Stimulated activated CD8-positive, alpha-beta memory T cell treated with anti-CD3 and anti-CD28 coated beads, Interleukin-7, amount 100 ng/mL, for 1 hour (primary cell): ENCODE measurements at places on chromosomes 3 and 15.

GRCh38 chr3:159265705-159266104, 463.9 kb downstream of the MFSD1 start:
- no peak for DNase-seq

DNA sequence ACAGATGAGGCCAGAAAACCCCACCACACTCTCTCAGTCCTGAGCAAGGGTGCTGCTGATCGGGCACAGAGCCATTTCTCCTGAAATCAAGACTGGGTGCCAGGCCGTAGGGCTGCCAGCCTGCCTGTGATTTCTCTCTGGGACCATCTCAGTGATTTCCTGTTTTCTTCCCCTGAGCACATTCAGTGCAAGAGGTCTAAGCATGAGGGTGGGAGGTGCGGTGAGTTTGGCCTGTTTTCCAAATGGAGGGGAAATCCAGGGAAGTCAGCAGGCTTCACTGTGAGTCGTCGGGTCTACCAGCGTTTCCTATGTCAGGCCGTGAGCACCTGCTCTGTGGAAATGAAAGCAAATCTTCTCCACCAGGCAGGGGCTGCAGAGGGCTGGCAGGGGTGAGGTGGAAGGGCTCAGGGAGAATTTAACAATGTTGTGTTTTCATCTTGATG, 82.3 kb downstream of the ST6GAL1 start:
- DNase-seq, result no peak

DNA sequence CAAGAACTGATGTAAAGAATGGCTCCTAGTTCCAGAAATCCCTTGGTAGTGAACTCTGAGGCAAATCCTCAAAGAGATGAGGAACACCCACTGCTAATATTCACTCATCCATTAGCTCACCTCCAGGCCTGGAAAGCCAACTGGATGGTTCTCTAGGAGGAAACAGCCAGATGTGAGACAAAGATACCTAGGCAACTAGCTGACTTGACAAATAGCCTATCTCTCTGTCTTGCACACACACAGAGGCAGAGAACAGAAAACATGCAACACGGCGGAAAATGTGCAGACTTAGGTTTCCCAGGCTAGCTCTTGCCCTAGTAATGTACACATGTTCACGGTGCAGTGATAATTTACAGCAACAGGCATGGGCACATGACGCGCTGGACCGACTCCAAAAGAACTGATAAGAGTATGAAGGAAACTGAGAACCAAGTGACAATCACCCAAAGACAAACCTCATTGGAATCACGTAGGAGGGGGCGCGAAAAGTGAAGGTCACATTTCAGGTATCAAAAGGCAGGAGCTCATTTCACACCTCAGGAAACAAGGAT, 318.1 kb downstream of the FOXP1 start:
- DNase-seq, result no peak

- no peak for DNase-seq
Observed at GRCh38 chr15:95522533-95522932, 808.0 kb upstream of the NR2F2 start.

GRCh38 chr3:38524141-38524739, 28.1 kb downstream of the EXOG start:
- DNase-seq, result no peak

DNA sequence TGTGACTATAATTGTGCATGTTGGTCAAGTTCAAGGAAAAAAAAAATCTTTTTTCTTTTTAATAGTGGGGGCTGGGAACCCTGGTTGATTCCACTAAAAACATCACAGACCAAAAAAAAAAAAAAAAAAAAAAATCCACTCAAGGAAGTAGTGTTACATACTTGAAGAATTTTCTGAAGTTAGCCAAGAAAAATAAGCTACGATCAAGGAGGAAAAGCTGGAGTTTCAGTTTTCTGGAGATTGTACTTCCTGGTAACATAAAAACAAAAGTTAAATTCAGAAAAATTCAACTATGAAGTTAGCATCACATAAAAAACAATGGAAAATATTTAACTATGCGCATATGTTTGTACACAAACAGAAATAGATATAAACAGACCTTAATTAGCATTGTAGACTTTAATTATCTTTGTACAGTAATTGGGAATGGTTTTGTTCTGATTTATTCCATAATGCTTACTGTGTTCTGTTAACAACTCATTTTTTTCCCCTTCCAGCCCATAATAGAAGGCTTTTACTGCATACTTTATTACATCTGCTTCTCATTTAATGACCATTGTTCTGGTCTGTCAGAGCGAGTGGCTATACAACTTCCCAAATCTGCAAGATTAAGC, 194.3 kb downstream of the RORA start:
- no peak for DNase-seq

DNA sequence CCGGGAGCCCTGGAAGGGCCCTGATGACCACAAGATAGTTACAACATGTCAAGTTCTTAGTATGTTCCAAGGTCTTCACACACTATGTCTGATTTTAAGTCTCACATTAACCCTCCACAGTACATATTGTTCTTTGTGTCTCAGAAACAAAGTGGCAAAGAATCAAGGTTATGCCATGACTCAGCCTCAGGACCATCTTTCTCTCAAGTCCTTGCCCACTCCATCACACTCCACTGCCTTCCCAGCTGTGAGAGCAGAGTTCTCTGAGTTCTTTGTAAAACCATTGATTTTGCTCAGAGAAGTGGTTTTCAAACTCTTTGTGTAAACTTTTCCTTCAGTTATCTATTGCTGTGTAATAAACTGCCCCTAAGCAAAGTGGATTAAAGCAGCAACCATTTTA, 67.9 kb upstream of the C3orf80 start:
- no peak for DNase-seq

DNA sequence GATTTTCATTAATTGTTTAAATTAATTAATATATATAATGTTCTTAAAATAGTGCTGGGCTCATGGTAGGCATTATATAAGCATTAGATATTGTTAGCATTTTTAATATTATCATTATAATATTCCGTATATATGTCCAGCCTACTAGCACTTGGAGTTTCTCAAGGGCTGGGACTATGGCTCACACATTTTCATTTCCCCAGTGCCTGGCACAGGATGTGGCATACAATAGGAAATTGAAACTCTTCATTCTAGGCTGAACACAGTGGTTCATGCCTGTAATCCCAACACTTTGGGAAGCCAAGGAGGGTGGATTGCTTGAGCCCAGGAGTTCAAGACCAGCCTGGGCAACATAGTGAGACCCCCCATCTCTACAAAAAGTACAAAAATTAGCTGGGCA, 170.4 kb downstream of the RSL24D1 start:
- no peak for DNase-seq

- no peak for DNase-seq
Observed at GRCh38 chr3:49279376-49279775, 2.3 kb upstream of the C3orf62 start.

DNA sequence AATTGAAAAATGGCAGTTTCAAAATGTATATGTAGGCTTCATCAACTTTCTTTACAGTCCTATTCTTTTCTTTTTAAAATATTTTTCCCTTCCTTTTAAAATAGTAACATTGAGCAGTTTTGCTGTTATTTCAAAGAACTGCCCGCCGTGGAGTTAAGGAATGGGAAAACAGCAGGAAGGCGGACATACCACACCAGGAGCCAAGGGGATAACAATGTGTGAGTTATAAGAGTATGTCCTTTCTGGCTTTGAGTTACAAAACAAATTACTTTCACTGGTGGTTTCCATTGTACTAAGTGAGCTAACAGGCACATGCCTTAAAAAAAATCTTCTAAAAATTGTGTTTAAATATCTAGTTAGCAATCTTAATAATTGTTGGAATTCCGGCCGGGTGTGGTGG, 37.4 kb upstream of the FBXL22 start:
- DNase-seq, result no peak

DNA sequence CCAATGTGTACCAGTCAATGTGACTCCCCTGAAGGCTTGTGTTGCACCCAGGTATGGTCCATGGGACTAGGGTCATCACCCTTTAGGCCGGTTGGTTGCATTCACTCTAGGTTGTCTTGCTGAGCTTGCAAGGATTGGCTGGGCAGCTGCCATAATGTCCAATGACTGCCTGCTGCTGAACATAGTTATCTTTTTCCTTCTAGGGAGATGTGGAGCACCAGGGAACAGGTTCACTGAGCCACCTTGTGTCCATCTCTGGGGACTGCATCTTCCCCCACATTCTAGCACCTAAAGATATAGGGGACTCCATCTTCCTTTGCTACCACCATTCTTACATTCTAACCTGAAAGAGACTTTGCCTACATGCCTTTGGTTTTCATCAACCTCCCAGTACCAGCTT, 580.4 kb upstream of the TBL1XR1 start:
- DNase-seq, result no peak

DNA sequence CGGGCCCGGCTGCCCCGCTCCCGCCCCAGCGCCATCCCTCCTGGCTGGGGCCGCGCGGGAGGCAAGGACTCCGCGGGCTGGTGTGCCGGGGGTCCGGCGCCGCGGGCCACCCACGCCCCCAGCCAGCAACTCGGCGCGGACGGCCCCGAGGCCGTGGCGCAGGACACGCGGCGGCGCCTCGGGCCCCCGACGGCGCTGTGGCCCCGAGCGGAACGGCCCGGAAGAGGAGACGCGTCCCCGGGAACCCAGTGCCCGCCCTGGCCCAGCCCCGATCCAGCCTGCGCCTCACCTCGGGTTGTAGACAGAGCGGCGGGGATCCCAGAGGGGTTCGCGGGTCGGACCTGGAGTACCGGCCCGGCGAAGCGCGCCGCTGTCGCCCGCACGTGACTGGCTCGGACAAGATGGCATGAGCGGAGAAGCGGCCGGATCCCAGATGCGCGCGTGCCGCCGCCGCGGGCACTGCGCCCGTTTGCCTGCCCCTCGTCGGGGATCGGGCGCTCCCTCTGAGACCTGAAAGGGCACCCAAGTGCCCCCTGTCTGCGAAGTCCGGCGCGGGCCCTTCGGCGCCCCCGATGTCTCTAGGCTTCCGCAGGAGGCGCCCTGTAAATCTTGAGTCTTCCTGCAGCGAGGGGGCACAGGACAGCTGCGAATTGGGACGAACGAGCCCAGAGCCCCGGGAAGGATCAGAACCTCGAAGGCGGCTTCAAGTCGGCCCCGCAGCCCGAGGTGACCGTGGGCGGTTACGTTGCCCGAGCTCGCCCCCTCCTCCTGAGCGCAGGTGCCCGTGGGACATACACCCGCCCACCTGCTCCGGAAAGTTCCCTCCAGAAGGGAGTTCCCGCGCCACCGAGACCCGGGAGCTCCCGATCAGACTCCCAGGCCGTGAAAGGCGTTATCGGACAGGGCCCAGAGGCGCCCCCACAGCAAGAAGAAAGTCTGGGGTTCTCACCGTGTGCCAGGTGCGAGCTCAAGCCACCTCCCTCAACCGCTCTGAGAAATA, 598 bp upstream of the SFMBT1 start:
- DNase-seq, result peak; percentile 52

DNA sequence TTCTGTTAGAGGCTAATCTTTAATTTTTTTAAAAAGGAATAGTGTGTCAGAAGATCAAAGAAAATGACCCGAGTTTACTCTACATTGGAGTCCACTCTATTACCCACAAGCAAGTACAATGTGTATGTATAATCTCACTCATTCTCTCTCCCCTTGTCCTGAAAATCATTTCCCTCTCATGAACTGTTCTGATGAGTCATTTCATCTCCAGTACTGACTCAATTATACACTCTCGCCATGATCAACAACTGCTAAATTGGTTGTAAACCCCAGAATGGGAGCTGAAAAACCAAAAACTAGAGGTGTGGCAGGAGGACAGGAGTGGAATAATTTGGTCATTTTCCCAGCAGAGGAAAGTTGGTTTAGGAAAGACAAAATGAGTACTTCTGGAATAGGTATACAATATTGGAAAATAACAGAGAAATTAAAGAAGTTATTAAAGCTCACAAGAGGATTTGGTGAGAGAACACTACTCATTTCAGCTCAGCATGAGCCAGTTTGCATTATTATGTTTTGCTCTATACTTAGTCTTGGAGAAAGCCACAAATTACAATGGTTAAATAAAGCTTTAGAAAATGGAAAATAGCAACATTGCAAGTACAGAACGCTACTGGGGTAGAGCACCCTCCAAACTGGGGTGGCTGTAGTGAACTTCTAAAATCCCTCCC, 144.3 kb upstream of the PFN2 start:
- DNase-seq, result no peak

DNA sequence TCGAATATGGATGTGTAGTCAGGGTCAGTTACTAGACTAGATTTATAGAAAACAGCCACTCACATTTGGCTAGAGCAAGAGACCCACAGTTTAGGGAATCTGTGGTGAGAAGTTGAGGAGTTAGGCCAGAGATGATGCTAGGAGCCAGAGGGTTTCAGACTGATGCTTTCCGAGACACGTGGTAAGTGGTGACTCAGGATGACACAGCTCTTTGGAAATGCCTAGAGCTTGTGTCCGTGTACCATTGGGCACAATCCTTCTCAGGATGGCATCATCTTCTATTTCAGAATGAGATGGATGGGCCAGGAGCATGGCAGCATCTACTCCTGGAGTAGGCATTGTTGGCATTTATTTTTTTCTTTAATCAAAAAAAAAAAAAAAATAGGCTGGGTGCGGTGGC, 28.5 kb downstream of the PTPRG start:
- DNase-seq, result no peak

DNA sequence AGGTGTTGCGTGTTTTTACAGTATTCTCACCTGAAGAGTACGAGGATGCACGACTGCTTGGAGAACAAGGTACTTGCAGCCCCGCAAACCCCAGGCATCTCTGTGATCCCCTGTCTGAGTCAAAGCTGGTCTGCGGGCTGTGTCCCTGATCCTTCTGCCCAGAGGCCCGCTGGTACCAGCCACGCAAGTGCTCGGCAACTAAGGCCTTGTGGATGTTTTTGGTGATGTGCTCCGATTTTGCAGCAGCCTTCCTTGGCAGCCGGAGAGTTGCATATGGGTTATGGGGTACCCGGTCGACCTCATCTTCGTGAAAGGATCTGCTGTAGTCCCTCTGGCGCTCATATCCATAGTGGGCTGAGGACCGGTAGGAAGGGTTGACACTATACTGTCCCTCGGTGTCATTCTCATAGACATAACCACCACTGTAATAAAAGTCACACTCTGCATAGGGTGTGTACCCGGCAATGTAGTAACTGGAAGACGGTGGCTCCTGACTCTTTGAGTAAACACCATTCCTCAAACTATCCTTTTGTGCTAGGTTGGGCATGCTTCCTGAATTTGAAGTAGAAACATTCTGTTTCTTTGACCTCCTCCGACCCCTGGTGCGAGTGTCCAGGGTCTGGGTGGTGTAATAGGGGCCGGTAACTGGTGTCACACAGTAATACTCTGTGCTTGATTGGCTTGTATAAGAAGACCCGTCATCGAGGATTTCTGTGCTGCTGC, 58.6 kb upstream of the LMOD3 start:
- DNase-seq, result no peak

- DNase-seq, result no peak
Observed at GRCh38 chr15:29088666-29089065, 181.0 kb downstream of the NSMCE3 start.

- DNase-seq, result no peak
Observed at GRCh38 chr15:27564656-27565055, 534.5 kb downstream of the OCA2 start.

GRCh38 chr3:86958534-86958933, 32.4 kb downstream of the VGLL3 start:
- DNase-seq, result no peak

GRCh38 chr15:81265256-81265943, 58.5 kb downstream of the STARD5 start:
- no peak for DNase-seq
